ENCODE measurements at places on chromosomes 12 and 14. TPM values are rescaled to one million over a fixed set of nuclear protein-coding genes. Genes with fewer than 3 reads are reported as not detected.

GRCh38 chr14:89805501-89805900 is 149.0 kb downstream of the EFCAB11 start:
- DNase-seq: no peak

- DNase-seq: no peak
Measured at GRCh38 chr12:77104792-77105191, 39.4 kb upstream of the E2F7 start.

DNA sequence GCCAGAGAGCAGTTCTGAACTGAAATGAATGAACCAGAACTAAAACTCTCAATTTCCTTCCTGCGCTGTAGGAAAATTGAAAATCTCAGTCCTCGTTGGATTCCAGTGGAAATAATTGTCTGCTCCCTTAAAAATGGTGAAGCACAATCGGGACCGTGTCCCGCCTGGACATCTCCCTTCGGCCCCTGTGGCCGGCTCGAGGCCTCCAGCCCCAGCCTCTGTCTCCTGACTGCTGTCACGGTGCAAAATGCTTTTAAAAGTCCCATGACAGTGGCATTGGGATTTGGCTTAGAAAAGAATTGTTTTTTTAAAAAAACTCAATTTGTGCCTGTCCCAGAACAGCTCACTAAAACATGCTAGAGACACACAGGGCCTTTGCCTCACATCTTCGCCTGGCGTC is 142.5 kb downstream of the ZNF664 start:
- DNase-seq: no peak

DNA sequence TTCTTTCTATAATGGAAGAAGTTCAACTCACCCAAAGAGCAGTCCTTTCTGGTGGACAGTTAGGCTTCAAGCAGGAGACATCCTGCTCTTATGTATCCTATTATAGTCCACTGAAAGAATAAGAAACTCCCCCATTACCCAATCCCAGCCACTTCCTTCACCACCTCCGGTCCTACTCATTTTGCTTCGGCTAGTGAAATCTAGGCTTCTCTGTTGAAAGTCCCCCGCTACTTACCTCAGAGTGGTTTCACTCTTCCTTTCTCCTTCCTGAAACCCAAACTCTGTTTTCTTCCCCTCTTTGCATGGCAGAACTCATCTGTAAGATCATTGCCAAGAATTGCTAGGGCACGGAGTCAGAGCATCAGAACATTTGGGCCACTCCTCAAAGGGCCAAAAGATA is at the start of gene GPR84:
Gene GPR84, minus strand, starts transcription at position 74 of the 400 bp plus-strand sequence. CDS start 635 bp downstream, outside the sequence.
- no peak for DNase-seq

DNA sequence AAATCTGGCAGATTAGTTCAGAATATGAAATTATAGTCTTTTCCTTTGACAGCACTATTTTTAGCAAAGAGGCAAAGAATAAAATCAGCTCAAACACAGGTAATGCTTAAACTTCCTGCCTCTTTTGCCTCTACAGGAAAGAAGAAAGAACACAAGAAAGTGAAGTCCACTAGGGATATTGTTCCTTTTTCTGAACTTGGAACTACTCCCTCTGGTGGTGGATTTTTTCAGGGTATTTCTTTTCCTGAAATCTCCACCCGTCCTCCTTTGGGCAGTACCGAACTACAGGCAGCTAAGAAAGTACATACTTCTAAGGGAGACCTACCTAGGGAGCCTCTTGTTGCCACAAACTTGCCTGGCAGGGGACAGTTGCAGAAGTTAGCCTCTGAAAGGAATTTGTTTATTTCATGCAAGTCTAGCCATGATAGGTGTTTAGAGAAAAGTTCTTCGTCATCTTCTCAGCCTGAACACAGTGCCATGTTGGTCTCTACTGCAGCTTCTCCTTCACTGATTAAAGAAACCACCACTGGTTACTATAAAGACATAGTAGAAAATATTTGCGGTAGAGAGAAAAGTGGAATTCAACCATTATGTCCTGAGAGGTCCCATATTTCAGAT is 17.4 kb downstream of the TMPO start:
- DNase-seq: no peak

- DNase-seq: no peak
Measured at GRCh38 chr12:105352940-105353635, 22.6 kb downstream of the C12orf75 start.

DNA sequence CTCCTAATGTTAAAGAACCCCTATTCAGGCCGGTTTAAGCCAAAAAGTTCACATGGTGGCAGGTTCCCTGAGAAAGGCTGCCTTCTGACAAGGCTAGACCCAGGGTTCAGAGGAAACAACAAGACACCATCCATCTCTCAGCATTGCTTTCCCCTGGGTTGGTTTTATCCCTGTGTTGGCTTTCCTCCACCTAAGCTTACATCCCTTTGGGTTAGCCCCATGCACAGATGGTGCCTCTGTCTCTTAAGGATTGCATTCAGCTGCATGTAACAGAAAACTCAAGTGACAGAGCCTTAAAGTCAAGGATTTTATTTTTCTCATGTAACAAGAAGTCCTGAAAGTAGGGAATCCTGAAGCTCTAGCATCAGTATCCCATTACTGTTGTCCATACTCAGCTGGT is 42.8 kb upstream of the RIN3 start:
- no peak for DNase-seq

- no peak for DNase-seq
Measured at GRCh38 chr12:8697476-8698131, at the start of gene RIMKLB. TSS of gene RIMKLB (plus strand) at chr12:8697991. CDS start at chr12:8713867, 15,876 bp downstream.

DNA sequence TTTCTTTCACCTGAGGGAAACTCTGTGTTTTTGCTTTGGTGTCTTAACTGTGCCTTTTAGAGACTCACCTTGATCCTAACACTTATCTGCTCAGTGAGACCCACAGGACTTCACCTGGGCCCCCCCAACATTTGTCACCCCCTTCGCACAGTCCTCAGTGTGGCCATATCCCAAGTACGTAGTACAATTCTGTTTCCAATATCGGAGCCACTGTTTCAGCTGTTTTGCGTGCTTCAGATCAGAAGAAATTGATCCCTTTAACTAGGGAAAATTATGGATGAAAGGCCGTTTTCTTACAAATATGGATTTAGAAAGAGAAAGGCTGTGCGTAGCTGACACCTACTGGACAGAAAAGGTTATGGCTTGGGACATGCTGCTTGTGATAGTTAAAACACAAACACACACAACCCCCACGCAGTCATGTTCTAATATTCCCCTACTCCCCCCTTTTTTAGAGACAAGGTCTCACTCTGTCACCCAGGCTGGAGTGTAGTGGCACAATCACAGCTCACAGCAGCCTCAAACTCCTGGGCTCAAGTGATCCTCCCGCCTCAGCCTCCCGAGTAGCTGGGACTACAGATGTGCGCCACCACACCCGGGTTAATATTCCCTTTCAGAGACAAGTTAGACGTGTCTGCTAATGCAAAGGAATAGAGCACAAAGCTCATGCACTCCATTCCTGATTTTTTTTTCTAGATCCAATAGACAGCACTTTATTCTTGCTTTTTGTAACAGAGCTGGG is 3.6 kb upstream of the SLC7A8 start:
- DNase-seq: no peak

The TPPP2 gene
- polyA plus RNA-seq: 0.49 TPM

The KRT72 gene
- polyA plus RNA-seq: 0.08 TPM
